Natural killer cell treated with Interleukin-12 subunit alpha and Interleukin-12 subunit beta and Interleukin-15 and Interleukin-18, amount 100 ng/mL, for 72 hours (primary cell): ENCODE measurements at places on chromosomes 5 and 9.

GRCh38 chr5:176166427-176166826 is 71.8 kb upstream of the SIMC1 start:
- H3K4me3 ChIP-seq = no peak overlapping the region
- peaks cover 76% of the 10 kb centered on the region for H3K27me3 ChIP-seq
- H3K27ac ChIP-seq = no peak overlapping the region
- no peaks in the 10 kb centered on the region for H3K4me1 ChIP-seq

DNA sequence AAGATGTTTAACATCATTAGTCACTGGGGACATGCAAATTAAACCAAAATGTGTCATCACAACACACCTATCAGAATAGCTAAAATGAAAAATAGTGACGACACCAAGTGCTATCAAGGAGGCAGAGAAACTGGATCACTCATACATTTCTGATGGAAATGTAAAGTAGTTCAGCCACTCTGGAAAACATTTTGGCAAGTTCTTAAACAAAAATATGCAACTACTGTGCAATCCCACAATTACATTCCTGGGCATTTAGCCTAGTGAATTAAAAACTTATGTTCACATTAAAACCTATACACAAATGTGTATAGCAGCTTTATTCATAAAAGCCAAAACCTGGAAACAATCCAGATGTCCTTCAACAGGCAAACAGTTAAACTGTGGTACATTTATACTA is 53.1 kb downstream of the SVEP1 start:
- H3K27me3 ChIP-seq = no peaks in the 10 kb centered on the region
- no peak overlapping the region for H3K27ac ChIP-seq
- DNase-seq = no peak
- H3K4me1 ChIP-seq = no peaks in the 10 kb centered on the region
- H3K36me3 ChIP-seq = no peaks in the 10 kb centered on the region

- H3K27ac ChIP-seq = no peak overlapping the region
- H3K4me1 ChIP-seq = peaks cover 10% of the 10 kb centered on the region
- H3K27me3 ChIP-seq = peaks cover 7% of the 10 kb centered on the region
- H3K36me3 ChIP-seq = no peaks in the 10 kb centered on the region
- DNase-seq = peak; percentile 74
These were observed 20.7 kb downstream of the GOLGA2 start for GRCh38 chr9:128254855-128255759.

GRCh38 chr5:97452646-97453045 is 269.6 kb upstream of the RIOK2 start:
- DNase-seq = no peak
- no peaks in the 10 kb centered on the region for H3K36me3 ChIP-seq
- H3K27me3 ChIP-seq = no peaks in the 10 kb centered on the region
- no peak overlapping the region for H3K27ac ChIP-seq
- H3K4me3 ChIP-seq = no peak overlapping the region
- no peaks in the 10 kb centered on the region for H3K4me1 ChIP-seq

GRCh38 chr5:4313138-4313537 is 717.5 kb downstream of the IRX1 start:
- H3K4me3 ChIP-seq = no peak overlapping the region
- H3K36me3 ChIP-seq = peaks cover 9% of the 10 kb centered on the region
- no peaks in the 10 kb centered on the region for H3K4me1 ChIP-seq
- H3K27ac ChIP-seq = no peak overlapping the region

DNA sequence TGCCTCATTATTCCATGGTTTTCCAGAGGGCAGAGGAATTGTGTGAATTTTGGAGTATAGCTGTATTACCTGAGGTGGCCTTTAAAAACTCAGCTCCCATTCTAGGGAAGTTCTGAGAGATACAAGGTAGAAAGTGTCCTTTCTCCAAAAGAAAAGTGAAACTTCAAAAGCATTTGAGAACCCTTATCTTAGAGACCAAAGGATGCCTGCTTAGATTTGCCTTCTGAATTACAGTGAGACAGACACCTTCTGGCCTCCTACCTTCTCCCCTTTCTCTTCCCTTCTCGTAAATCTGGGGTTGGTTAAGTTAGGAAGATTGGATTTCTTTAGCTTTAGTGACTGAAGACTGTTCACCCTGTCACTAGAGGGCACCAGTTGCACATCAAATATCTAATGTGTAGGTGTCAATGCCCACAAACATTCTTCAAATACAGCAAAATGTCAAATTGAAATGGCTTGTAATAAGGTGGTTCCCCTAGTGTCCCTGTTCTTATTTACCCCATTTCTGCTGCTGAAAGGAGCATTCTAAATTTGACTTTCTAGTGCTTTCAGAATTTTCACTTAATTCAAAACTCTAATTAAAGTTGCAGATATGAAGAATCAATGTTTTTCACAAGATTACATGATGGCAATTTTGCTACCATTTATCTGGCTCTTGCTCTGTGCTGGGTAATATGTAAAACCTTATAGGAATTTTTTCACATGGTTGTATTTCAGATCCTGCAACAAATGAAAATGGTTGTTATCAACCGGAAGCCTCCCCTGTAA is 46.7 kb downstream of the PRRC1 start:
- H3K4me1 ChIP-seq = peaks cover 31% of the 10 kb centered on the region
- H3K36me3 ChIP-seq = peaks cover 8% of the 10 kb centered on the region
- H3K27ac ChIP-seq = no peak overlapping the region
- no peak overlapping the region for H3K4me3 ChIP-seq

DNA sequence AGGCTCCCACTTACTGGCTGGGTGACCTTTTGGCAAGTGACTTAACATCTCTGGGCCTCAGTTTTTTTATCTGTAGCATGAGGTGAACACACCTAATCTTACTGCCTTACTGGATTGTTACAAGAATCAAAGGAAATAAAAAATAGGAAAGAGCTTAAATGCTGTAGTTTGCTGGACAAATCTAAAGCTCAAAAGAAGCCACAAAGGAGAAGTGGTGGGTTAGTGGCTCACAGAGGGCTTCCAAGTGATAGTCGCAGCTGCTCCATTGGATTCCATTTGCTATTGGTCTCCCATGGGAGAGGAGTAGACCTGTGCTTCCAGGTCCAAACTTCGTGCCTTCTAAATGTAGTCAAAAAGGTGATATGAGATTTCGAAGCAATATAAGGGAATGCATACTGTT is 123.6 kb downstream of the SEMA6A start:
- H3K27me3 ChIP-seq = no peaks in the 10 kb centered on the region
- no peak overlapping the region for H3K4me3 ChIP-seq
- no peak for DNase-seq
- H3K36me3 ChIP-seq = peaks cover 5% of the 10 kb centered on the region

GRCh38 chr9:82334286-82334685 is 345.7 kb downstream of the SPATA31D1 start:
- DNase-seq = no peak
- H3K27ac ChIP-seq = no peak overlapping the region
- no peaks in the 10 kb centered on the region for H3K27me3 ChIP-seq
- H3K4me3 ChIP-seq = no peak overlapping the region

- H3K27me3 ChIP-seq = no peaks in the 10 kb centered on the region
- H3K4me1 ChIP-seq = peaks cover 8% of the 10 kb centered on the region
- no peak overlapping the region for H3K27ac ChIP-seq
- no peak overlapping the region for H3K4me3 ChIP-seq
- no peak for DNase-seq
- peaks cover 10% of the 10 kb centered on the region for H3K36me3 ChIP-seq
These were observed 228.9 kb upstream of the CD180 start for GRCh38 chr5:67425514-67425913.

GRCh38 chr5:16457853-16458252 is 7.7 kb downstream of the ZNF622 start:
- peak overlapping the region; percentile 4 for H3K4me3 ChIP-seq
- H3K27ac ChIP-seq = peak overlapping the region; percentile 11
- no peaks in the 10 kb centered on the region for H3K27me3 ChIP-seq
- H3K4me1 ChIP-seq = peaks cover 52% of the 10 kb centered on the region
- no peak for DNase-seq

DNA sequence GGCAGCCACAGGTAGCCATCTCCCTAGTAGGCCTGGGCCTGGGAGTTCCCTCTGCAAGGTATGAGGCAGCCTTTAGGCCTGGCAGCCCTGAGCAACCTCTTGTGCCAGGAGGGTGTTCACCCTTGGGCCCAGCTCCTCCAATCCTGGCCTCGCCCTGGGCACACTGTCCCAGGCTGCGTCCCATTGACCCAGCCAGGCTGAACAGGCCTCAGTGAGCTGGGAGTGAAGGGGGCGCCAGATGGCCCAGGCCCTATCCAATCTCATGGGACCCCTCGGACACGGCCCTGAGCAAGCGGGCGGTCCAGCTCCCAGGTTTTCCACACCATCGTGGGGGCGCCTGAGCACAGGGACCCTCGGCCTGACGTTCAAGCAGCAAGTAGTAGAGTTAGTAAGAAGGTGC is 14.5 kb downstream of the SH3GLB2 start:
- no peak for DNase-seq
- no peak overlapping the region for H3K27ac ChIP-seq
- no peaks in the 10 kb centered on the region for H3K27me3 ChIP-seq
- no peaks in the 10 kb centered on the region for H3K36me3 ChIP-seq
- H3K4me1 ChIP-seq = no peaks in the 10 kb centered on the region

GRCh38 chr9:18829873-18830272 is 203.1 kb downstream of the SAXO1 start:
- no peaks in the 10 kb centered on the region for H3K4me1 ChIP-seq
- no peak overlapping the region for H3K4me3 ChIP-seq
- peaks cover 8% of the 10 kb centered on the region for H3K27me3 ChIP-seq
- no peaks in the 10 kb centered on the region for H3K36me3 ChIP-seq
- no peak overlapping the region for H3K27ac ChIP-seq

GRCh38 chr5:96385538-96385937 is 47.5 kb downstream of the PCSK1 start:
- H3K27ac ChIP-seq = no peak overlapping the region
- H3K4me1 ChIP-seq = no peaks in the 10 kb centered on the region
- H3K4me3 ChIP-seq = no peak overlapping the region
- no peak for DNase-seq
- no peaks in the 10 kb centered on the region for H3K36me3 ChIP-seq

DNA sequence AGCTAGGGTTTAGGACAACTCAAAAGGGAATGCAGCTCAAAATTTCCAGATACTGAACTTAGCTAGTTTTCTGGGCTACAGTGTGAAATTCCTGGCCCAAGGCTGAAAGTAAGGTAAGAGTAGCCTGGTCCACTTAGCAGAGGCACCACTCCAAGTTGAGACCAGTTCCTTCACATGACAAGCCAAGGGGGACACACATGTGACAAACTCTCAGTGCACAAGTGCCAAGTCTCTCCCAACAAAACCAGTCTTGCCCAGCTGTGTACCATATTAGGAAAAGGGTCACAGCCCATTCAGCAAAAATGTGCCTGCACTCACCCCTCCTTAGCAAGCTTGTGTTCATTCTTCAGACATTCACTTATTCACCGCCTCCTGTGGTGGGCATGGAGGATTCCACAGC is 27.8 kb downstream of the KLHL3 start:
- no peaks in the 10 kb centered on the region for H3K27me3 ChIP-seq
- no peak for DNase-seq
- H3K4me1 ChIP-seq = no peaks in the 10 kb centered on the region
- no peaks in the 10 kb centered on the region for H3K36me3 ChIP-seq
- no peak overlapping the region for H3K4me3 ChIP-seq

DNA sequence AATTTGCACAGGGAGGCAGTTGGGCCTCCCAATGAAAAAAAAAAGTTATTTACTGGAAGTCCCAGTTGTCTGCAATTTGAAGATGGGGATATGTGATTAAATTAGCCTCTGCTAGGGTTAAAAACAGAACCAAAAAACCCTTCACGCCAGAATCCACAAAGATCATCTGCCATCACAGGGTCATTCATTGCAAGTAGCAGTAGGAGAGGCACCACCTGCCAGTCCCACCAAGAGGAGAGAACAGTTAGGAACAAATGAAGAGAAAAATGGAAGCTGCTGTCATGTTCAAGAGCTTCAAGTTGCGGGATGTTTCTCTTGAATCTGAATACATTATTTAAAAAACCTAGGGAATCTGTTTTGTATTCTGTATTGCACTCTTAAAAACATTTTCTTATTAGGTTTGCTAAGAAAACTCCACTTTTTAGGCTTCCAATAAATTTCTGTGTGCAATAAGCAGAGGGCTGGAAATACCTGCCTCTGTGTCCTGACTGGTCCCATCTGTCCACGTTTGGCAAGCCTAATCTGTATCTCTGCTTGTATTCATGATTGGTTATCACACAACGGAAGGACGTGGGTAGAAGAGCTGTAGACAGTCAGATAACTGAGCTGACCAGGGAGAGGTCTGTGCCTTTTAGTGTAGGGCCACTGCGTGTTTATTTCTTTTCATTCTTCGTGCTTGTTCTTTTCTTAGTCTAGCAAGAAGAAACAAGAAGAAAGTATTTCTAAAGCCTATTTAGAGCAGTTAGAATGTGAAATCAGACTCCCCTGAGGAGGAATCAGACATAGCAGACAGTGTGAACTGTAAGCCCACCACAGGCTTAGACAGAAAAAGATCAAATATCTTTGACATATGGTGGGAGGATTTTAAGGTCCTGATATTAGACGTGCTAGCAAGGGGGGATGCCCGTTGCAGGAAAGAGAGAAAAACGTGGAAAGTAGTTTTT is 630.6 kb upstream of the SEMA6A start:
- H3K27ac ChIP-seq = no peak overlapping the region
- no peak overlapping the region for H3K4me3 ChIP-seq
- no peak for DNase-seq
- no peaks in the 10 kb centered on the region for H3K4me1 ChIP-seq

DNA sequence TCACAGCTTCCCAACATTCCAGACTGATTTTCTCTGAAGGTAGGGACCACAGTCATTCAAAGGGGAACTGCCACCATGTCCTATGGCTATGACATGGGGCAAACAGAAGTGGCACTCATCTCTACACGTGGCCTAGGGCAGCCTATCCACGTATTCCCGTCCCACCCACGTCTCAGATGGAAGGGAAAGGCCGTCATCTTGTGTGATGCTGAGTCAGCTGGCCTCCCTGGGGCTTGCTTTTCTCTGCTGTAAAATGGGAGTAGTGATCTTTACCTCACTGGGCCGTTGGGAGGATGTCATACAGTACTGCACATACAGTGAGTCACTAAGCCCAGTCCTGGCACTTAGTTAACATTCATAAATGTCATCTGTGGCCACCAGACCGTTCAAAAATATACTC is 72.3 kb downstream of the RAPGEF1 start:
- no peaks in the 10 kb centered on the region for H3K36me3 ChIP-seq
- peak overlapping the region; percentile 88 for H3K4me3 ChIP-seq
- peaks cover 72% of the 10 kb centered on the region for H3K4me1 ChIP-seq

DNA sequence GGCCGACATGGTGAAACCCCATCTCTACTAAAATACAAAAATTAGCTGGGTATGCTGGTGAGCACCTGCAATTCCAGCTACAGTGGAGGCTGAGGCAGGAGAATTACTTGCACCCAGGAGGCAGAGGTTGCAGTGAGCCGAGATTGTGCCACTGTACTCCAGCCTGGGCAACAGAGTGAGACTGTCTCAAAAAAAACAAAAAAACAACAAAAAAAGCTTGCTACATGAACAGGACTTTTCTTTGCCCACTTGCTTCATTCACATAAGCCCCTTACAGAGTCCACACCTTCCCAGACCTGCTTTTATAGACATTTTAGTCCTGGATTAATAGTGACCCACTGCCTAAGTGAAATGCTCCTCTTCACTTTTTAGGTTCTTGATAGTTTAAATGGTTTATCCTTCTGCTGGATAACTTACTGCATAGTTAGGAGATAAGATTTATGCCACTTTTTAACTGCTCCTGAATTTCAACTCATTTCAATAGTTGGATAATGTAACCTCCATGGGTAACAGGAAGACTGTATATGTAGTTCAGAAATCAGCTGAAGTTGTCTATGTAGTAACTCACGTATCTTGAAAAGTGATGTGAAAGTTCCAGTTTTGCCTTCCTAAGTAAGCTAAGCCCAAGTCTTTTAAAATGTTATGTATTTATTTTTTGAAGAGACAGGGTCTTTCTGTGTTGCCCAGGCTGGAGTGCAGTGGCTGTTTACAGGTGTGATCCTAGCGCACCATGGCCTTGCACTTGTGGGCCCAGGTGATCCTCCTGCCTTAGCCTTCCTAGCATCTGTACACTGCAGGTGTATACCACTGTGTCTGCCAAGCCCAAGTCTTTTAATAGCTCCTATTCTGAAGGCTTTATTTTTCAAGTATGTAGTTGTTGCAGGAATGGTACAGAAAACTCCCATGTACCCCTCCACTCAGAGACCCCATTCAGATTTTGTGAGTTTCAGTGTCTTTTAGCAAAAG is 19.7 kb downstream of the SUB1 start:
- H3K4me1 ChIP-seq = peaks cover 12% of the 10 kb centered on the region
- H3K27me3 ChIP-seq = no peaks in the 10 kb centered on the region
- no peak overlapping the region for H3K4me3 ChIP-seq
